Suprapubic skin (tissue), 4 donors: ENCODE measurements at places on chromosomes 5 and 9. TPM values are rescaled to one million over a fixed set of nuclear protein-coding genes. Genes with fewer than 3 reads are reported as not detected.

FANCG gene
- total RNA-seq = 24.2 TPM

DNA sequence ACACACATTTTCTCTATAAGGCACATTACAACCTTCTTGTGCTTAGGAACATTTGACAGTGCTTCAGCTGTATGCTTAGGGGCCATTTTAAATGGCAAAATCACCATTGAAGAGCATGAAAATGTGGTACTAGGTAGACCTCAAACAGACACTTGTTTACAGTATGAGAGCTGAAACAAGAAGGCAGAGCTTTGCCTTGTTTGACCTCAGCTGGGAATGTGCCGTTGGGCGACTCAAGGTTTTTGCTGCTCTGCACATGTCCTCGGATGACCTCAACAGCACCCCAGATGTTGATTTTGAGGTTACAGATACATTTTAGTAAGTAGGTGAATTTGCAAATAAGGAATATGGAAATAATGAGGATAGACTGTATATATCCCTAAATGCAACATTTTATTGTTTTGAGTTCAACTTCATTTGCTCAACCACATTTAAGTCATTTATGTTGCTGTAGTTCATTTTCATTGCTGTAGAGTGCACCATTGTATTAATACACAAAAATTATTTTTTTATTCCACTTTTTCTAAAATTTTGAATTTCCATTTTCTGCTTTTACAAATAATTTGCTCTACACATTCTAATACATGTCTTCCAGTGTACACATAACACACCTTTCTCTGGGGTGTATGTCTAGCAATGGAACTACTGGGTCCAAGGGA lies 206.8 kb downstream of the NR3C1 start:
- peaks cover 7% of the 10 kb centered on the region for H3K4me1 ChIP-seq
- H3K36me3 ChIP-seq = no peaks in the 10 kb centered on the region
- no peaks in the 10 kb centered on the region for H3K27me3 ChIP-seq
- H3K27ac ChIP-seq = no peak overlapping the region

- no peak for DNase-seq
- H3K4me1 ChIP-seq = peaks cover 5% of the 10 kb centered on the region
- no peaks in the 10 kb centered on the region for H3K36me3 ChIP-seq
- no peak overlapping the region for H3K27ac ChIP-seq
- no peak overlapping the region for H3K4me3 ChIP-seq
Observed at GRCh38 chr9:69546265-69546664, 125.9 kb downstream of the APBA1 start.

PTGER4 gene
- 27.1 TPM for total RNA-seq

- peaks cover 27% of the 10 kb centered on the region for H3K4me1 ChIP-seq
- H3K36me3 ChIP-seq = no peaks in the 10 kb centered on the region
- no peak overlapping the region for H3K27ac ChIP-seq
Observed at GRCh38 chr5:112956606-112957005, 20.0 kb upstream of the DCP2 start.

FBXW5 gene
- 147 TPM for total RNA-seq

GRCh38 chr5:173846929-173847501 lies 41.1 kb upstream of the CPEB4 start:
- no peaks in the 10 kb centered on the region for H3K36me3 ChIP-seq
- H3K27ac ChIP-seq = no peak overlapping the region
- no peak overlapping the region for H3K4me3 ChIP-seq
- H3K27me3 ChIP-seq = no peaks in the 10 kb centered on the region
- no peaks in the 10 kb centered on the region for H3K4me1 ChIP-seq
- no peak for DNase-seq

- no peaks in the 10 kb centered on the region for H3K4me1 ChIP-seq
- DNase-seq = no peak
- H3K27me3 ChIP-seq = no peaks in the 10 kb centered on the region
Observed at GRCh38 chr5:74082512-74083055, 456.6 kb downstream of the ARHGEF28 start.

DNA sequence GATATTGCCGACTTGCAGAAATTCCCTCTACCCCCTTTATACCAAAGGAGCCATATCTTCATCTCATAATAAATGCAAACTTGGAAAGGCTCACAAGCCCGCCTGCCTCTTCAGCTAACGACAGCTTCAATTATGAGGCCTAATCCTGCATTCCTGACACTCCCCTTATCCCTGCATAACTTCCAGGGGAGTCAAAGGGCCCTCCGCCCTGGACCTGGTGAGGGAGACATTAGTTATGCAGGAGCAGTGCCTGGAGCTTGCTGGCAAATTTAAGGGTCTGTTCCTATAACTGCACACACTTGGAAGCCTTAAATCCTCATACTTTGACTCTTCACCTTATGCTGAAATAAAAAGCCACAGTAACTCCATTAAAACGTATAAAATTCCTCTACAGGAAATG lies 617.9 kb downstream of the BNC2 start:
- H3K27me3 ChIP-seq = no peaks in the 10 kb centered on the region
- no peaks in the 10 kb centered on the region for H3K36me3 ChIP-seq
- no peak overlapping the region for H3K4me3 ChIP-seq

MARVELD2 gene
- 24.8 TPM for total RNA-seq

ARID3C gene
- 0.42 TPM for total RNA-seq

DNA sequence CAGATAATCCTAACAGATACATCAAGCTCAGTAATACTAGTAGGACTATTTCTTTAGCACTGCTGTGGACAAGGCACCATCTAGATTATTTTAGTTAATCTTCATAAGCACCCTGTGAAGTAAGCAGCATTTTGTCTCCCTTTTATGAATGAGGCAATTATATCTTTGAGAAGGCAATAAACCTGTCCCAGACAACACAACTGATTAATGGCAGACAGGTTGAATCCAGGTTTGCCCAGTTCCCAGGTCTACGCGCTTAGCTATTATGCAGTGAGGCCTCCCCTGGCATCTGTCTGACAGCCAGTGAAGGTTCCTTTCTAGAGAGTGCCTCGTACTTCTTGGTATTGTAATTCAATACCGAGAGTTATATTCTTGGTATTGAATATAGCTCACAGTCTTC lies 9.7 kb upstream of the LVRN start:
- DNase-seq = no peak

- H3K27ac ChIP-seq = no peak overlapping the region
- H3K27me3 ChIP-seq = peaks cover 33% of the 10 kb centered on the region
- DNase-seq = no peak
Observed at GRCh38 chr9:135324329-135324728, 155.3 kb upstream of the PPP1R26 start.

DMRTA1 gene
- total RNA-seq = 0.96 TPM

SHISAL2B gene
- not detected for total RNA-seq

- no peak for DNase-seq
- no peaks in the 10 kb centered on the region for H3K27me3 ChIP-seq
- H3K36me3 ChIP-seq = no peaks in the 10 kb centered on the region
- H3K4me1 ChIP-seq = no peaks in the 10 kb centered on the region
- H3K27ac ChIP-seq = no peak overlapping the region
- no peak overlapping the region for H3K4me3 ChIP-seq
Observed at GRCh38 chr5:108193021-108193795, 188.7 kb downstream of the FBXL17 start.
